ENCODE measurements at places on chromosomes 7 and 10.
A peak's percentile ranks its signal among the peaks of the same experiment; 100 is the strongest.

GRCh38 chr7:69947998-69948397, 349.7 kb downstream of the AUTS2 start:
- H3K27ac ChIP-seq, result no peak overlapping the region
- H3K36me3 ChIP-seq, result no peaks in the 10 kb centered on the region
- no peaks in the 10 kb centered on the region for H3K27me3 ChIP-seq
- H3K4me1 ChIP-seq, result no peaks in the 10 kb centered on the region
- DNase-seq, result no peak

DNA sequence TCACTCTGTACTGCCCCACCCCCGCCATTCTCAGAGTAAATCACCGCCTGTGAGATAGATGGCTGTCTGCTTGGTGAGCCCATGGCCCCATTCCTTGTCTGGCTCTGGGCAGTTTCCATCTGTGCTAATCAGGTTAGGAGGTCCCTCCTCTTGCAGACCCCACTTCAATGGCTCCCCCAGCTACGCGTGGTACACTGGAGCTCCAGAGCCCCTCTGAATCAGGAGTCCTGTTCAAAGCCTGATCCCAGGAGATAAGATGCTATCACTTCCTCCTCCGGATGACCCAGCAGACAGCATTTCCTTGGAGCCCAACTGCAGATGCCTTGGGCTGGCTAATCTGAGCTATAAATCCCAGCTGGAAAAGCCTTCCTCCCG, 122.3 kb downstream of the SH3PXD2A start:
- H3K4me3 ChIP-seq, result no peak overlapping the region
- no peaks in the 10 kb centered on the region for H3K36me3 ChIP-seq
- peaks cover 9% of the 10 kb centered on the region for H3K4me1 ChIP-seq
- no peaks in the 10 kb centered on the region for H3K27me3 ChIP-seq
- peak; percentile 91 for DNase-seq
- no peak overlapping the region for H3K27ac ChIP-seq

DNA sequence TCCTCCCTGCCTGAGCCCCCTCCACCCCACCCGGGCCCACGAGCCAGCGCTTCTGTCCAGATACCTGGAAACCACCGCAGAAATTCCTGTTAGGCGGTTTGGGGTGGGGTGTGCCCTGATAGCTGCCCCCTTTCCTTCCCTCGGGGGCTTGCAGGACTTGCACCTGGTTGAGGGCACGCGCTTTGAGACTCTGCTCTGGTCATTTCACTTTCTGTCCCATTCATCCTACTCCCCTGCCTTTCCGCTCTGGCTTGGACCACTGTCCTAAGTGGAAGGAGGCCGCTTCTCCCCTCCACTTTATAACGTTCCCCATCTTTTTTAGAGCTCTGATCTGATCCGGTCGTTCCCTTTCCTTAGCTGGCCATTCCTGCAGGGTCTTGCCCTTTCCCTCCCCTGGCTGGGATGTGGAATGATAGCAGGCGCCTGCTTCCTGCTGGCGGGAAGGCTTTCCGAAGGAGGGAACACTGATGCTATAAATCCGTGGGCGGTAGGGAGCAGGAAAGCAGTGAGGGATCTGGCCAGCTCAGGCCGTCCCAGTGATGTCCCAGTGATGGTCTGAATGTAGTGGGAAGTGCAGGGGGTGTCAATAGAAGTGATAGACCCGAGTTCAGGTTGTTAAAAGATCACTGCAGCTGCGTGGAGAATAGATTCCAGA, 852 bp upstream of the PRKAR1B start:
- H3K27me3 ChIP-seq, result no peaks in the 10 kb centered on the region
- no peaks in the 10 kb centered on the region for H3K4me1 ChIP-seq
- H3K36me3 ChIP-seq, result peaks cover 6% of the 10 kb centered on the region
- H3K4me3 ChIP-seq, result peak overlapping the region; percentile 14
- H3K27ac ChIP-seq, result no peak overlapping the region

- DNase-seq, result no peak
- no peaks in the 10 kb centered on the region for H3K4me1 ChIP-seq
- H3K36me3 ChIP-seq, result no peaks in the 10 kb centered on the region
- H3K27me3 ChIP-seq, result no peaks in the 10 kb centered on the region
- no peak overlapping the region for H3K27ac ChIP-seq
Observed at GRCh38 chr10:104245066-104245632, 9.5 kb upstream of the GSTO1 start.

GRCh38 chr10:69759641-69760040, 42.1 kb upstream of the COL13A1 start:
- no peak overlapping the region for H3K27ac ChIP-seq
- no peaks in the 10 kb centered on the region for H3K36me3 ChIP-seq
- no peak overlapping the region for H3K4me3 ChIP-seq
- H3K4me1 ChIP-seq, result no peaks in the 10 kb centered on the region
- DNase-seq, result no peak

- H3K4me3 ChIP-seq, result no peak overlapping the region
- H3K36me3 ChIP-seq, result no peaks in the 10 kb centered on the region
- H3K4me1 ChIP-seq, result peaks cover 8% of the 10 kb centered on the region
- DNase-seq, result no peak
- H3K27ac ChIP-seq, result no peak overlapping the region
Observed at GRCh38 chr7:127954357-127954748, 76.9 kb downstream of the LRRC4 start.

DNA sequence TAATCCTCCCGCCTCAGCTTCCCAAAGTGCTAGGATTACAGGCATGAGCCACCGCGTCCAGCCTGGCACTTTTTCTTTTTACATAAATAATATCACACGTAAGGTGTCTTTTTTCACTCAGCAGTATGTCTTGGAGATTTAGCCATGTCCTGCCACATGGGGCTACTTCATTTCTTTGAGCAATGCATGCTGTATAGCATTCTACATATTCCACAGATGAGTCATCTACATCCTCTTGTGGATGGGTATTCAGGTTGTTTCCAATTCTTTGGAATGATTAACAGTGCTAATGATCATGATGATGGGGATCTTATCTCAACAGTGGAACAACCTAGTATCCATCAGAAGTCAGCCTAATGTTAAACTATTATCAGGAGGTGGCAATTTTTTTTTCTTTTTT, 50.8 kb downstream of the ZNF503 start:
- H3K4me1 ChIP-seq, result no peaks in the 10 kb centered on the region
- no peak overlapping the region for H3K27ac ChIP-seq
- peak; percentile 59 for DNase-seq
- no peak overlapping the region for H3K4me3 ChIP-seq

DNA sequence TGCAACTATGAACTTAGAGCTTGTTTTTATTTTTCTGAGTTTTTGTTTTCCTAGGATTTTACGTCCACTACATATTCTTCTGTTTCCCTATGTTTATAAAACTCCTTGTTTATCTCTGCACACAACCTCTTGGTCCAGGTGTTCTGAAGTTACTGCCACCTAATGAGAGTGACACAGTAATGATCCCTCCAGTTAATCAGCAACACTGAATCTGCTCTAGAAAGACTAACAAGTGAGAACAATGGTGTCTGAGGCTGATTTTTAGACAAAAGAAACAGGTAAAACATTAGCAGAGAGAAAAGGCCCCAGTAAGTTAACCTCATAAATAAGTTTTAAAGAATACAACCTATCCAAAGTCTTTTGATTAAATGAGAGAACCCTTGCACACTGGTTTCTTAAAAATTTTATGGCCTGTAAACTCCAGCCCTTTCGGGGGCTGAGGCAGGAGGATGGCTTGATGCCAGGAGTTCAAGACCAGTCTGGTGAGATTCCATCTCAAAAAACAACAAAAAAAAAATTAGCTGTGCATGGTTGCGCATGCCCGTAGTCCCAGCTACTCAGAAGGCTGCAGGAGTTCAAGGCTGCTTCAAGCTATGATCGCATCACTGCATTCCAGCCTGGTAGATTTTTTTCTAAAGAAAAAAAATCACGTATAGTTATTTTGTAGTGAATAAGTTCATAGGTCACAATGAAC, 397.6 kb downstream of the MAGI2 start:
- no peak overlapping the region for H3K27ac ChIP-seq
- H3K36me3 ChIP-seq, result no peaks in the 10 kb centered on the region
- DNase-seq, result no peak

GRCh38 chr10:65791979-65792378, 1133.9 kb upstream of the LRRTM3 start:
- H3K4me3 ChIP-seq, result no peak overlapping the region
- H3K27me3 ChIP-seq, result no peaks in the 10 kb centered on the region
- H3K27ac ChIP-seq, result no peak overlapping the region
- no peaks in the 10 kb centered on the region for H3K36me3 ChIP-seq

GRCh38 chr7:17769918-17770317, 170.4 kb downstream of the SNX13 start:
- no peaks in the 10 kb centered on the region for H3K36me3 ChIP-seq
- DNase-seq, result peak; percentile 81
- no peak overlapping the region for H3K27ac ChIP-seq

DNA sequence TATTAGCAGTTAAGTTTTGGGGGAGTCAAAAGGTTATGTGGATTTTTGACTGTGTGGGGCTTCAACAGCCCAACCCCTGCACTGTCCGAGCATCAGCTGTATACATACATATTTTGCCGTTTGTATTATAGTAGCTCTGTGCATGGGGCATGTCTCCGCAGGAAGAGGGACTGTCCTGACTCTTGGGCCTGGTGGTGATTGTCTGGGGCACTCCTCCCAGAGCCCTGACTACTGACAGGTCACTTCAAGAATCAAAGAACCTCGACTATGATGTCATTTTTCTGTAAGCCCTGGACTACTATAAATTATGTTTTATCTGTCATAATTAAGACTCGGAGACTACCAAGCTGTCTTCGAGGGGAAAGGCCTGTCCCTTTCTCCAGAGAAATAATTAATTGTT, 51.8 kb downstream of the MGMT start:
- DNase-seq, result no peak
- no peaks in the 10 kb centered on the region for H3K27me3 ChIP-seq
- peaks cover 2% of the 10 kb centered on the region for H3K4me1 ChIP-seq
- no peaks in the 10 kb centered on the region for H3K36me3 ChIP-seq
- no peak overlapping the region for H3K4me3 ChIP-seq

- H3K27me3 ChIP-seq, result no peaks in the 10 kb centered on the region
- no peak overlapping the region for H3K27ac ChIP-seq
- H3K36me3 ChIP-seq, result no peaks in the 10 kb centered on the region
- DNase-seq, result no peak
- H3K4me1 ChIP-seq, result no peaks in the 10 kb centered on the region
- no peak overlapping the region for H3K4me3 ChIP-seq
Observed at GRCh38 chr7:115198143-115198542, 276.2 kb downstream of the MDFIC start.

DNA sequence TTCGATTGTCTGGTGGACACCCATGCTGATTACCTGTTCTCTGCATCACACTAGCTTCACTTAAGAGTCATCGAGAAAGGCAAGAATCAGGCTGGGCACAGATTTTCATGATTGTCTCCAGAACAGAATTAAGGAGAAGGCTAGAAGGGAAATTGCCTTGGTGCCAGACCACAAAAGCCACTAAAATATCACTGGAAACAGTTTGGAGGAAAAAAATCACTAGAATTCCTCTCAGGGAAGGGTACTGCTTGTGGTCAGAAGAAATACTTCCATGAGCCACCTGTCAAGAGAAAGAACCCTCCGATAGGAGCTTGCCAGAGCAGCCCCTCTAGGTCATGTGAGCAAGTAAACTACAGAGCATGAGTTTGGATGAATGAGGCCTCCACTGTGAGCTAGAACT, 269.3 kb upstream of the TEX47 start:
- no peak overlapping the region for H3K4me3 ChIP-seq
- DNase-seq, result no peak
- no peaks in the 10 kb centered on the region for H3K4me1 ChIP-seq
- no peaks in the 10 kb centered on the region for H3K36me3 ChIP-seq

GRCh38 chr7:82714883-82715282, 271.3 kb upstream of the CACNA2D1 start:
- H3K4me3 ChIP-seq, result no peak overlapping the region
- H3K27me3 ChIP-seq, result no peaks in the 10 kb centered on the region
- no peak for DNase-seq
- no peaks in the 10 kb centered on the region for H3K4me1 ChIP-seq

DNA sequence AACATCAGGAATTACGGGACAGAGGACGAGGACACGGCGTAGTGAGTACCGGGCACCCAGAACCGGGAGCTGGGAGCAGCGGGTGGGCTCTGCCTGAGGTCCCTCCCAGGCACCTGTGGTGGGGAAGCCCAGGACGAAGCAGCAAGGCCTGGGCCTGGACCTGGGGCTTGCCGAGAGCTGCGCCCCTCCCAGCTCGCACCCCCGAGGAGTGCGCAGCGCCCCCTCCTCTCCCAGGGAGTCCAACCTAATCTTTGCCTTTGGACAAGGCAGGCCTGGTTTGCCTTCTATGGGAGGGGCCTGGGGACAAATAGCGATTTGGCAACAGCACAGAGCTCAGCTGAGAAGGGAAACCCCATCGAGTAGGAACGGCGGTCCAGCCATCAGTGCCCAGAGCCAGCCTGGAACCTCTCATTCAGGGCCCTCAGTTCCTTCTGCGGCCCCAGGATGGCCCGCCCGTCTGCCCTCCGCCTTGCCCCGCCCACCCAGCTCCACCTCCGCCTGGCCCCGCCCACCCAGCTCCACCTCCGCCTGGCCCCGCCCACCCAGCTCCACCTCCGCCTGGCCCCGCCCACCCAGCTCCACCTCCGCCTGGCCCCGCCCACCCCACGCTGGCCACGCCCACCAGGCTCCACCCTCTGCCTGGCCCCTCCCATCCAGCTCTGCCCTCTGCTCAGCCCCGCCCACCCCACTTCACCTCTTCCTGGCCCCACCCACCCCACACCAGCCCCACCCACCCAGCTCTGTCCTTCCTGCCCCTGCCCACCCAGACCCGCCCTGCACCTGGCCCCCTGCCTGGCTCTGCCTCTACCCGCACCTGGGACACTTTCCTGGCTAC, 32.5 kb upstream of the KNDC1 start:
- H3K27me3 ChIP-seq, result no peaks in the 10 kb centered on the region
- H3K4me3 ChIP-seq, result no peak overlapping the region
- no peak overlapping the region for H3K27ac ChIP-seq
- no peak for DNase-seq
- no peaks in the 10 kb centered on the region for H3K4me1 ChIP-seq
- H3K36me3 ChIP-seq, result no peaks in the 10 kb centered on the region

GRCh38 chr7:33702514-33703054, 202.8 kb upstream of the BMPER start:
- no peak overlapping the region for H3K4me3 ChIP-seq
- DNase-seq, result no peak
- no peak overlapping the region for H3K27ac ChIP-seq

GRCh38 chr7:77558284-77558967, 21.3 kb downstream of the PTPN12 start:
- H3K36me3 ChIP-seq, result no peaks in the 10 kb centered on the region
- no peak overlapping the region for H3K27ac ChIP-seq
- no peaks in the 10 kb centered on the region for H3K27me3 ChIP-seq
- DNase-seq, result no peak
- no peaks in the 10 kb centered on the region for H3K4me1 ChIP-seq
- no peak overlapping the region for H3K4me3 ChIP-seq

- H3K27ac ChIP-seq, result no peak overlapping the region
- H3K36me3 ChIP-seq, result no peaks in the 10 kb centered on the region
- no peak for DNase-seq
- H3K4me1 ChIP-seq, result no peaks in the 10 kb centered on the region
Observed at GRCh38 chr10:71761105-71761511, 12.2 kb downstream of the VSIR start.

DNA sequence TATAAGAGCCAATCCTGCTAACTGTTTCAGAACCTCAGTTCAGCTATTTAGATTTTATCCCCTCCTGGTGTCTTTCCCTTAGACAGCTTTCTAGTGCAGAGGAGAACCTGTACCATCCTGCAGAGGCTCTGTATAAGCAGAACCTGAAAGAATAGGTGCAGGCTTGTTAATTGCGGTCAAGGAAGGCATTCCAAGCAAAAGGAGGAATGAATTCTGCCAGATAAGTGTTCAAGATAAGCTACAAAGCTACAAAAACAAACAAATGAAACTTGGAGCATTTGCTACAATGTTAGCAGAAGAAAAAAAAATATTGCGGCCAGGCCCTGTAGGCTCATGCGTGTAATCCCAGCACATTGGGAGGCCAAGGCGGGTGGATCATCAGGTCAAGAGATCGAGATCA, 32.6 kb upstream of the AGMO start:
- H3K27me3 ChIP-seq, result no peaks in the 10 kb centered on the region
- H3K4me3 ChIP-seq, result no peak overlapping the region
- H3K36me3 ChIP-seq, result no peaks in the 10 kb centered on the region

All from mesendoderm (in vitro differentiated cells).